ENCODE measurements at places on chromosomes 3 and 15.

GRCh38 chr15:34248190-34248589 is 23.4 kb downstream of the EMC4 start:
- DNase-seq: no peak

DNA sequence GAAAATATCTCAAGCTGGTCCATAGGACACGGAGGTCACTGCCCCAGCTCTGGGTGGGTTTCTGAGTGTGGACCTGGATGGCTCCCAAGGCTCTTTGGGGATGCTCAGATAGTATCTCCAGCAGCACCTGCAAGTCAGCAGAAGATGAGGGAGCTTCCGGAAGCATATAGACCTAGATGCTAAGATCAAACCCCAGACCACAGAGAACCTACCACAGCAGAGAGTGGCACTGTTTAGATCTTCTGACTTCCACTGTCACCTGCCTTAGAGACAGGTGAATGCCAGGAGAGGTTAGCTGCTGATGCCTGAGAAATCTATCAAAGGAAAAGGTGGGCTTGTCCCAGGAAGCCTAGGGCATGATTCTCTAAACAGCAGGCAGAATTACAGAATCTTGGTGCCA is 105.7 kb upstream of the TRPM1 start:
- DNase-seq: no peak

- no peak for DNase-seq
Measured at GRCh38 chr3:111895071-111895470, 36.0 kb downstream of the PHLDB2 start.

- DNase-seq: no peak
Measured at GRCh38 chr3:60417576-60417975, 833.7 kb downstream of the FHIT start.

- no peak for DNase-seq
Measured at GRCh38 chr3:59606638-59607266, 556.9 kb upstream of the CFAP20DC start.

DNA sequence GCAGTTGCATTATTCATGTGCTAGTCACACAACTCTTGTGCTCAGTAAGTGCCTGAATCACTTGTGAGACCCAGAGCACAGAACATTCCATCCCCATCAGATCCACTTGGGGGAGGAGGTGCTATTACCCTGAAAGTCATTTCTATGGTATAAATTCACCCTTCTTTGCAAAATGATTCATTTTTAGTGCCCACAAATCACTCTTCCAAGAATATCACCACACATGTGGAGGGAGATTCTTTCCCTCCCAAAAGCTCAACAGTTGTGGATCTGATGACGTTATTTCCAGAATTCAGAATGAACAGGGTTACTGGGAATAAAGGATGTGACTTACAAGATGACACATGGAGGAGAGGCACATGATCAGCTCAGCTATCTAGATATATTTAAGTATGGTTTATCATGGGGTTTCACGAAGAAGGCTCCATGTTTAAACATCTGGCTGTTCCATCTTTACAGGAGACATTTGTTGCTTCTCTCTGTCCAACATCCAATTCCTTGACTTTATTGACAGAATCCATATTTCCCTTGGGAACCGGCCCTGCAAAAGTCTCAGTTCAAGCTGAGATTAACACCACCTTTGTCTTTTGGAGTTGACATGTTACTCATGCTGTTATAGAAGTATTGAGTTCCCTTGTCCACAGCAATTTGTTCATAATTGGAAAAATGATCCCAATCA is 214.2 kb upstream of the PROK2 start:
- DNase-seq: no peak

DNA sequence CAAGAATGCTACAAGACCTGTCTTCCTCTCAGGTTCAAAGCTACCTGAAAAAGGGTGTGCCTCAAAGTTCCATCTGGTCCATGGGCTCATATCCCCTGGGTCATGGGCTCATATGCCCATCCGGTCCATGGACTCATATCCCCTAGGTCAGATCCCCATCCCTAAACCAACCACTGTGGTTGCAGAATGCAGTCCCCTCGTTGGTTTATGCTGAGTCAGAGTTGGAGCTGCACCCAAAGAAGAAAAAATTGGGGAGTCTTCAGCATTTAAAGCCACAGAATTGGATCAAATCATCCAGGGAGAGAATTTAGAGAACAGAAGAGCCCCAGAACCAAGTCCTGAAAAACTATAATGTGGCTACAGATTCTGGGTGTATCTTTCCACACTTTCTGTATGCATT is 71.5 kb upstream of the IL12A start:
- DNase-seq: no peak

All from activated CD4-positive, alpha-beta T cell treated with anti-CD3 and anti-CD28 coated beads for 4 hours (primary cell).